Stimulated activated CD8-positive, alpha-beta memory T cell treated with anti-CD3 and anti-CD28 coated beads, Interleukin-7, amount 100 ng/mL, for 1 hour (primary cell): ENCODE measurements at places on chromosomes 1 and 21.

GRCh38 chr1:213704941-213705340 is 282.8 kb upstream of the PROX1 start:
- DNase-seq, result no peak

GRCh38 chr1:30234091-30234490 is 489.3 kb downstream of the MATN1 start:
- DNase-seq, result no peak

DNA sequence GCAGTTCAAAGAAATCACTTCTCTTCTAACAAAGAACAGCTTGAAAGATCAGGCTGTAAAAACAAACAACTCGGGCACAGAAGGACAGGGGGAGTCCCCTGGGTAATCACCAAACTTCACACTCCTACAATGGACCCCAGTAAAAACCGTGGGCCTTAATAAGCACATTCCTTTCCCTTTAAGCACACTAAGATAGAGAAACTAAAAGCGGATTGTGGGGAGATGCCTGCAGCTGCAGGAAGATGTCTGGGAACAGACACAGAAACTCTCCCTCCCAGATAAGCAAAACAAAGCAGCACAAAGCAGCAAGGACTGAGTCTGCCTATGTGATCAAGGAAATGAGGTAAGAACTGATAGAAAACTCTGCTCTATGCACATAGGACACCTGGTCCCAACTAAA is 37.6 kb upstream of the CTBS start:
- DNase-seq, result no peak

- DNase-seq, result no peak
Observed at GRCh38 chr1:11397151-11397901, 81.6 kb upstream of the DISP3 start.

- no peak for DNase-seq
Observed at GRCh38 chr1:58363585-58363984, 182.9 kb downstream of the OMA1 start.

DNA sequence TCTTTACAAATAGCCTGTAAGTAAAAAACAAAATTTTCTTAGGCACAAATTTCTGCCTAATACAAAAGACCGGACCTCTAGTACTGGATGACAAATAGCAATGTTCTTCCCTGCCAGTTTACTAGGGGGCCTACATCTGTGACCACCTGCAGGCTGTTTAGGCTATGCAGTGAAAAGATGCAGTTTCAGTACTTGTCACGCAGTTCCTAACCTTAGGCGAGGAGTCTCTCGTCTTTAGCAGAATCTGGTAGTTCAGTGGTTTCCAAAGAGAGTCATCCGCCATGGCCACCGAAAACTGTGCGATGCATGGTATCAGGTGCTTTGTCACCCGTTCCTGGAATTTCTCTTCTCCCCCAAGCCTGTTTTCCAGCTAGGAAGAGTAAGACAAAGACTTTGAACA is 29.6 kb downstream of the LGALS8 start:
- no peak for DNase-seq

DNA sequence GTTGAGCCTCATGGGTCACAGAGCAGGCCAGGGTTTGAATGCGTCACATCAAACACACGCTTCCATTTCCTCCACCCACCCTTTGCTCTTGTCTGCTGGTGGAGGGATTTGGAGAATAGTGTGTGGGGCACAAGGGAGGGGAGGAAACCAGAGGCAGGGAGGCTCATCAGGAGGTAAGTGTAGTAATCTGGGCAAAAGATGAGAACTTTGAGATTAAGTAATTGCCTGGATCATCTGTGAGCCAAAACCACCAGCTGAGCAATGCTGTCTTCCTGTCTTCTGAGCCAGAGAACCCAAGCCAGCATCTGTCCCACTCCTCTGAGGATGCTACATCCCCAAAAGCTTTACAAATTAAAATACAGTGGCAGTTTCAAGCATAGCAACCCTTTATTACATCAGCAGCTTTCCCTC is 45.2 kb downstream of the C8B start:
- no peak for DNase-seq

- DNase-seq, result no peak
Observed at GRCh38 chr21:39317134-39318090, 4.0 kb upstream of the BRWD1 start.

GRCh38 chr1:110634455-110635311 is 28.5 kb upstream of the KCNA2 start:
- no peak for DNase-seq

DNA sequence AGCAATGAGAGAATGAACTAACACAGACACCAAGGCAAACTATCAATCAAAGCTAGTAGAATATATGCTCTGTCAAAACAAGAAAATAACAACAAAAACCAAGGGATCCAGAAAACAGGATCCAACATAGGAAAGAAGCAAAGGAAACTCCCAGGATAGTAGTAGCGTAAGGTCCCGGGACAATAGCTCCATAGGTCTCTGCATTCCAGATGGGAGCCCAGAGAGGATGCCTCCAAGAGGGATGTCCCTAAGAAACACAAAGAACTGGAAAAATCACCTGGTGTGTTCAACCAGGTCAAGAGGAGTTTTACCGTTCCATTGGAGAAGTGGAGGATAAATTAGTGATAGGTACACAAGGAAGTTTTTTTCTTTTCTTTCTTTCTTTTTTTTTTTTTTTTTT is 5.7 kb upstream of the FAM43B start:
- no peak for DNase-seq
